Activated naive CD8-positive, alpha-beta T cell treated with anti-CD3 and anti-CD28 coated beads for 36 hours (primary cell): ENCODE measurements at places on chromosomes 1 and 21. TPM values are rescaled to one million over a fixed set of nuclear protein-coding genes. Genes with fewer than 3 reads are reported as not detected.

DNA sequence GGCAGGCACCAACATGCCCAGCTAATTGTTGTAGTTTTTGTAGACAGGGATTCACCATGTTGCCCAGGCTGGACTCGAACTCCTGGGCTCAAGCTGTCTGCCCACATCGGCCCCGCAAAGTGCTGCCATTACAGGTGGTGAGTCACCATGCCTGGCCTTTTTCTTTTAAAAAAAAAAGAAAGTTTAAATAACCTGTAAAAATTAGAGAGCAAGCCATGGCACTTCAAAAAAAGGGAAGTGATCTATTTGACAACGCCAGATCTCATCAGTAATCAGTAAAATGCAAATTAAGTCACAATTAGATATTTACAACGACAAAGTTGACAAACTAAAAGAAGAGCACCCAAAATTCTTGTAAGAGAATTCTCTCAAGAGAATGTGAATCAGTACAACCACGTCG lies 2.9 kb upstream of the RBBP5 start:
- DNase-seq, result no peak
- no peak overlapping the region for H3K27ac ChIP-seq
- H3K4me1 ChIP-seq, result peaks cover 21% of the 10 kb centered on the region
- no peaks in the 10 kb centered on the region for H3K27me3 ChIP-seq

GRCh38 chr1:22733643-22734042 lies 23.0 kb downstream of the EPHB2 start:
- H3K27me3 ChIP-seq, result no peaks in the 10 kb centered on the region
- no peaks in the 10 kb centered on the region for H3K4me1 ChIP-seq
- no peaks in the 10 kb centered on the region for H3K36me3 ChIP-seq
- H3K27ac ChIP-seq, result no peak overlapping the region

DNA sequence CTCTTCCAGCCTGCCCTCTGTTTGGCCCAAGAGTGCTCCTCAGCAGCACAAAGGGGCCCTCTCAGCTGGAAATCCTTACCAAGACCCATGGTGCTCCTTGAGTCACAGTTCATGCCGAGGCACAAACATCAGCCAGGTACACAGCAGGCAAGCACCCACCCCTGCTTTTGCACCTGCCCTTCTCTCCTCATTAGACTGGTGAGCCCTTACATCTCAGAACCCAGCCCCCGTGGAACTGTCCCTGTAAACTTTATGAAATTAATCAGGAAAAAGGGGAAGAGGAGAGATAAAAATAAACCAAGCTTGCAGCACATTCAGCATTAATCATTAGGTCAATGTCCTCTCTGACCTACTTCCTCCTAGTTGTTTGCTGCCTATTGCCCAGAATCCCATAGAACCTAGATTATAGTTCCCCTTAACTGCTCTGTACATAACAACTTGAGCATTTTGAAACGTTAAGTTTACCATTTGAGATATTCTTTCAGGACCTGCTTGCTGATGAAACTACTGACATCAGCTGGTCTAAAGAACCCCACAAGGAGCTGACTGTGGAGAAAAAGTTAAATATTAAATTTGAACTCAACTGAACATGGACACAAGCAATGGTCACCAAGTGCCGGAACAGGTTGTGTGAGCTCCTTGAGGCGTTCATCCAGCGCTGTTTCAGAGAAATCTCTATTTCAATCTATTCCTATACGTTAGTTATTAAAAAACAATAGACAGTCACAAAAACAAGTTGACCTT lies 738.4 kb downstream of the MATN1 start:
- H3K27me3 ChIP-seq, result peaks cover 36% of the 10 kb centered on the region
- H3K27ac ChIP-seq, result no peak overlapping the region
- DNase-seq, result no peak
- no peak overlapping the region for H3K4me3 ChIP-seq
- H3K4me1 ChIP-seq, result no peaks in the 10 kb centered on the region

GRCh38 chr1:4601941-4602340 lies 52.5 kb upstream of the AJAP1 start:
- H3K4me1 ChIP-seq, result no peaks in the 10 kb centered on the region
- H3K36me3 ChIP-seq, result no peaks in the 10 kb centered on the region
- H3K27me3 ChIP-seq, result peaks cover 12% of the 10 kb centered on the region
- DNase-seq, result no peak

Gene BCAN
- total RNA-seq, result not detected

Gene MYOG
- not detected for total RNA-seq

Gene KCTD3
- total RNA-seq, result 4.3 TPM

Gene MTARC2
- not detected for total RNA-seq
